ENCODE measurements at places on chromosomes 3 and 15.

- DNase-seq = no peak
Measured at GRCh38 chr15:57418635-57419034, 42.3 kb downstream of the CGNL1 start.

DNA sequence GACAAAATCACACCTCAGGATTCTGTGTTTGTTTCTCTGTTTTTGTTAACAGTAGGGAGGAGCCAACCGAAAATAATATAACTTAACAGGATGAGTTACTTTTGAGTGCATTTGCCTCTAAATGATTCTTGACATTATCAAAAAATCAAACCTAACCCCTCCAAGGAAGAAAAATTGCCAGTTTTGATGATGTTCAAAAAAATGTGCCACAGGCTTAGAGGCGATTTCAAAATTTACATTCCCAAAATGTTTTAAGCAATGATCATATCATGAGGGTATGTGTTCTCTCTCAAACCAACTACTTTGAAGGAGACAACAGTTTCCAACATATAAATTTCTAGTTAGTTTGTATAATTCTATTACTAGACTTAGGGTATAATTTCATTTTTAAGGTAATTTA lies 6.7 kb downstream of the VGLL3 start:
- no peak for DNase-seq

DNA sequence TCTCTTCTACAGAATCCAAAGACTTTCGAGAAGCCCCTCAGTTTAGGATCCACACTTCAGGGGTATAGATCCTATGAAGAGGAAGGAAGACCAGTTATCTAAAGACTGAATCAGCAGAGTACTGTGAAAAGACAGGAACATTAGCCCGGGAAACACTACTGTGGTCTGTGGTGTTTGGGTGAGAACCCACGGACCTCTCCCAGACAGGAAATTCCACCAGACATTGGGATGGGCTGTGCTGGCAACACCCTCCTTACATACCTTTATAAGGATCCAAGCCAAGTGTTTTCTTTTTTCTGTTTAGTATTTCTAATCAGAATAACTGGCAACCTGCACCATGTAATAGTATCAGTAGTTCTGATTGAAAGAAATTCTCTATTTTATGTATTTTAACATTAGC lies 14.1 kb downstream of the TMEM207 start:
- no peak for DNase-seq

- DNase-seq = no peak
Measured at GRCh38 chr15:63019511-63020109, 22.9 kb upstream of the TPM1 start.

- DNase-seq = no peak
Measured at GRCh38 chr15:40082195-40082883, 26.3 kb downstream of the BMF start.

DNA sequence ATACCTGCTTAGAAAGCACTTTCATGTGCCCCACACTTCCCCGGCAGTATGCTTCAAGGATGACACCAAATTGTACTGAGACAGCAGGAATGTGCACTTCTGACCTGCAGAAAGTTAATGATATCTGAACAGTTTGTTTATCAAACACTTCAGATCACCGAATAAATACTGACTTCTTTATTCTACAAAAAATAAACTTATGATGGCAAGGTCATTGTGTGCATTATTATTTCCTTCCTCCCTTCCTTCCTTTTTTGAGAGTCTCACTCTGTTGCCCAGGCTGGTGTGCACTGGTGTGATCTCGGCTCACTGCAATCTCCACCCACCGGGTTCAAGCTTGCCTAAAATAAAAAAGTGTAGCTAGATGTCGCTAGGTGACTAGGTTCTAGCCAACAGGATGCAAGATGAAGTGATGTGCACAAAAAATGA lies 80.3 kb downstream of the FAIM start:
- DNase-seq = no peak

- no peak for DNase-seq
Measured at GRCh38 chr3:67642190-67642589, 12.2 kb downstream of the SUCLG2 start.

DNA sequence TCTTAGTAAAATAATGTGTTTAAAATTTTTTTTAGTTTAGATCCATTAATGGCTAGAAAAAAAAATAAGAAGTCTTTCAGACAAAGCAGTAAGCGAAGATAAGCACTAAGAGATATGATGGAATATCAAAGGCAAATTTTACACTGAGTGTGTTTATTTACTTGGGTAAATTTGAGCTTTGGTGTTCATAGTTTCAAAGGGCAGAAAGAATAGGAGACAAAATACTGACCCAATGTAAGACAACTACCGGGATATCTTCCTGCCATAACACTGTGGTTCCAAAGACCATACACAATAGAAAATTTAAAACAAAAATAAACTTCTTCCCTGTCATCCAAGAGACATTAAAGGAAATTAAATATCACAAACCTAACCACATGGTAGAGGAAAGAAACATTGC lies 25.5 kb upstream of the TP63 start:
- DNase-seq = no peak

- no peak for DNase-seq
Measured at GRCh38 chr3:66693461-66694031, 192.7 kb upstream of the LRIG1 start.

- no peak for DNase-seq
Measured at GRCh38 chr3:42708611-42709151, 6.1 kb upstream of the HHATL start.

GRCh38 chr15:85651548-85651947 lies 143.2 kb downstream of the KLHL25 start:
- DNase-seq = no peak

GRCh38 chr3:127157171-127157828 lies 35.6 kb upstream of the PRR23E start:
- no peak for DNase-seq

- DNase-seq = no peak
Measured at GRCh38 chr3:158508481-158508880, 62.5 kb upstream of the MLF1 start.

DNA sequence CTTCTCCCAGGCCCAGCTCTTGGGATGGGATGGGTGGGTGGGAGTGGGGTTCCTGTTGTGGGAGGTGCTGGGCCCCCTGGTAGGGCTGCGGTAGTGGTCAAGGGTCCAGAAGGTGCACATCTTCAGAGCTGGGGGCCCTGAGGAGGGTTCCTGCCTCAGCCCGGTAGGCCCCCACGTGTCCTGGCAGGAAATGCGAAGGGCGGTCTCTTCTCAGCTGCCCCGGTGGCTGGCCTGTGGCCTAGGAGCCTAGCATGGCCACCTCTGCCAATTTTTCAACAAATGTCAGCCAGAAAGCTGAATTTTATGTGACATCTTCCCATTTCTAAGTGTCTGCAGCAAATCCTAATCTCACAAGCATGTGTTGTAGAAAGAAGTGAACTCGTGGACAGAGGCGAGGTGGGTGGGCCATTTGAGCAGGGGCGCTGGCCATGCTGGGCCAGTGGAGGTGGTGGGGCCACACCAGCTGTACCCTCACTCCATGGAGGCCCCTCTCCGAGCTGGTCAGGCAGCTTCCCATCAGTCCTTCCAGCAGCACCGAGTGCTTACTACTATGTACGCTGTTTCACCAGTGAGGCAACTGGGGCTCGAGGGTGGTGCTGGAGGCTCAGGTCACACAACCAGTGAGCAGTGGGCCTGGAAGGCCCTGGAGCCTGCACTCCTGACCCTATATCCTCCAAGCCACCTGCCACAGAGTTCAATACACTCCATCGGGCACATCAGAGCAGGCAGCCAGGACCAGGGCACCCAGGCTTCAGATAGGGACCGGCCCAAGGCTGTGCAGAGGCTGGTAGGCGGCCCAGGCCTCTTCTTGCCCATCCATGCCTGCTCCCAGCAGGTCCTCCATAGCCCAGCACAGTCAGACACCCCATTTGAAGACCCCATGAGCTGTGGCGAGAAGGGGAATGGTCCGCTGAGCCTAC lies 23.2 kb downstream of the FBLN2 start:
- no peak for DNase-seq

DNA sequence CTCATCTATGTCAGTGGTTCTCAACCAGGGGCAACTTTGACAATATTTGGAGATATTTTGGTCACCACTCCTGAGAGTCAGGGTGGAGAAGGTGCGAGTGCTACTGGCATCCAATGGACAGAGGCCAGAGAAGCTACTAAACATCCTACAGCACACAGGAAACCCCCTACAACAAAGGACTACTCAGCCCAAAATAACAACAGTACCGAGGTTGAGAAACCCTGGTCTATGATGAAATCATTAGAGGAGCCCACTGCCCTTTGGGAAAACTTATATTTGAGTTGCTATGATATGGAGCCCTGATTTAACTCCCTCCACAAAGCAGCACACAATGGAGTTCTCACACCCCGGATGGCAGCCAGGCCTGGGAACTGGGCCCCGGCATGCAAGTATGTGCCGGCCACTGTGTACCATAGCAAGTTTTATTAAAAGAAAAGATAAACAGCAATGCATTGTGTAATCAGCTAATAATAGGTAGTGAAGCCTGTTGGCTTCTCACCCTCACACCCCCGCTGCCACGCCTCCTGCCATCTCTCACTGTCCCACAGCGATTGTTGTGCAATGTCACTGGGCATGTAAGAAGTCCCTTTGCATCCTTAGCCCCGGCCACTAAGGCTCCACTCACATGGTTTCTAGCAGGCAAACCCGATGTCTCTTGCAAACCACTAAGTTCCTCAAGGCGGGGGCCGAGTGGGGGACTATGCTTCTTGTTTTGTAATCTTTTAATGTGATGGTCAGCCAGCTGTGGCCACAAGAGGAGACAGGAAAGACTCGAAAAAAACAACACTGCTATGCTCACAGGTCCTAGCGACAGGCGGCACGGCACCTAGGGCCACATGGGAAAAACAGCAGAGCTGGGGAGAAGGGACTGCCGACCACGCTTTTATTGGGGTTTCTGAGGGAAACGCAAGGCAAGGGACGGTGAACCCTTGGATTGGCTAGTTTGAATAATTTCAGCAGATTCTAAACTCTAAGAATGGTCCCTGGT lies 110.0 kb downstream of the AQP9 start:
- DNase-seq = no peak

- DNase-seq = no peak
Measured at GRCh38 chr3:63096248-63097058, 181.7 kb upstream of the SYNPR start.

GRCh38 chr3:184238246-184238818 lies 8.9 kb downstream of the VWA5B2 start:
- DNase-seq = no peak

DNA sequence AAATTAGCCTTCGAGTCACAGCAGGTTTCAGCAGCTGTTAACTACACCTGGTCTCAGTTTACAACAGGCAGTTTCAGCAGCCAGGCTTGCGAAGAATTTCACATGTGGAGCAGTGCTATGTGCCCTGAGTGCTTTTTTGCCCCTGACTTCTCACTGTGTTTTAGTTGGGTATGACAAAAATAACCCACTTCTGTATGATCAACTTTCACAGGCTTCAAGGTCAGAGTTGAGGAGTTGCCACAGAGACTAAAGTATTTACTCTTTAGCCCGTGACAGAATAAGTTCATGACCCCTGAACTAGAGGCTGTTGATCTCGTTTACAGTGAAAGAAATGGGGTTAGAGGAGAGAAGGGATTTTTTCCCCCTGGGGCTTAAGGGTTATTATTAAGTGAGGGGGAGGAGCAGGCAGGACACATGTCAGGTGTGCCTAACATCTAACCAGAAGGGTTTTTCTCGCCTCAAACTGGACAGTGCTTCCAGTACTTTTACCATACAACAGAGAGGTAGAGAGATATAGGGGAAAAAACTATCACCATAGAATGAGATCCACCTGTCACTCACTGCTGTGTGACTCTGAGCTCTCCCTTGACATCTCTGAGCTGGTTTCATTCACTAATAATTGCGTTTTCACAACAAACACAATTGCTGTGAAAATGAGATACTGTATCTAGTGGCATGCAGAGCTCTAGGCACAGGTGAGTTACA lies 14.0 kb upstream of the TOPBP1 start:
- no peak for DNase-seq

GRCh38 chr15:64703632-64703959 lies 71.8 kb downstream of the RBPMS2 start:
- no peak for DNase-seq

Data from GM10248 (cell line).